Endothelial cell of coronary artery (primary cell): ENCODE measurements at places on chromosomes 16 and 17. TPM values are rescaled to one million over a fixed set of nuclear protein-coding genes. Genes with fewer than 3 reads are reported as not detected.

Gene CD300LB
- total RNA-seq = not detected in 2 replicates

Gene MYOCD
- 0.19 TPM in 1 of 2 replicates, not detected in the other for total RNA-seq

Gene MPDU1
- total RNA-seq = 56.6 and 73.6 TPM in 2 replicates

Gene ENPP7
- total RNA-seq = not detected in 2 replicates

Gene HOXB5
- total RNA-seq = 0.09 TPM in 2 replicates

Gene GNAO1
- total RNA-seq = under 0.01 TPM in 1 of 2 replicates, not detected in the other

Gene COL1A1
- 1.2 and 725 TPM in 2 replicates for total RNA-seq

Gene CCL14
- 6.1 and 7.1 TPM in 2 replicates for total RNA-seq

Gene HS3ST3A1
- total RNA-seq = 0.18 TPM in 1 of 2 replicates, not detected in the other
